Inflammatory macrophage treated with lipopolysaccharide for 1 hour (primary cell): ENCODE measurements at places on chromosomes 2 and 18.

GRCh38 chr2:17658251-17658843, 95.3 kb downstream of the SMC6 start:
- DNase-seq: peak; percentile 64

DNA sequence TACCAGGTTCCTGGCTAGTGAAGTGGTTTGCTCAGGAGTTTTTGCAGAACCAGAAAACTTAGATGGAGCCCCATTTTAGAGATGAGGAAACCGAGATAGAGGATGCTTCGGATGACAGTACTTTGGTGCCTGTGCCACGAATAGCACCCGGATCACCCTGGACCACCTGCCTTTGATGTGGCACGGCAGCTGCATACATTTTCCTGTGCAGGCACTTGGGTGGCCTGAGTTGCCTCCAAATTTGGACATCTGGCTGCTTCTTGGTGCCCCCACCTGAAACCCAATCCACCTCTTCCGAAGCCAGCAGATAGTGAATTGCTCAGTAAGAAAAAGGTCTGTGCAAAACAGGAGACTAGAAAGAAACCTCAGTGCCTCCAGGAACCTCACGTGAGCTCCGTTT, 140.6 kb upstream of the ID2 start:
- no peak for DNase-seq

DNA sequence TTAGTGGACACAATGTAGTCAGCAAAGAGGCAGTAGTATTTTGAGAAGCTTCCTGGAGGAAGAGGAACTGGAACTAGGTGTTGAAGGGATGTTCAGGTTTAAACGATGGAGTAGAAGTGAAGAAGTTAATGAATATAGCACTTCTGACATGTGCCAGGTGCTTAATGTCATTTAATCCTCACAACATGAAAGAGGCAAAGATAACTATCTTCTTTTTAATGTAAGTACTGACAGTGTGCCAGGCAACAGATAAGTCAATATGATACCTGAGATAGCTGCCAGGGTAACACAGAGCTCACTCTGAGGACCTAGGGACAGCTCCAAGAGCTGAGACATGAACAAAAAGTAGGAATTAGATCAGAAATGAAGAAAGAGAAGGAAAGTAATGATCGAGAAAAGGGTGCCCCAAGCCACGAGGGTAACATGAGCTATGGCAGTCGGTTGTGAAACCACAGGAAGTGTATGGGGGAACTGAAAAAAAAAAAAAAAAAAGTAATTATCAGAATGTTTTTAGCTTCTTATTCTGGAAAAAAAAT, 140.7 kb downstream of the RNF144A start:
- peak; percentile 52 for DNase-seq

- DNase-seq: no peak
Observed at GRCh38 chr2:32947484-32948143, 861 bp downstream of the LTBP1 start.

DNA sequence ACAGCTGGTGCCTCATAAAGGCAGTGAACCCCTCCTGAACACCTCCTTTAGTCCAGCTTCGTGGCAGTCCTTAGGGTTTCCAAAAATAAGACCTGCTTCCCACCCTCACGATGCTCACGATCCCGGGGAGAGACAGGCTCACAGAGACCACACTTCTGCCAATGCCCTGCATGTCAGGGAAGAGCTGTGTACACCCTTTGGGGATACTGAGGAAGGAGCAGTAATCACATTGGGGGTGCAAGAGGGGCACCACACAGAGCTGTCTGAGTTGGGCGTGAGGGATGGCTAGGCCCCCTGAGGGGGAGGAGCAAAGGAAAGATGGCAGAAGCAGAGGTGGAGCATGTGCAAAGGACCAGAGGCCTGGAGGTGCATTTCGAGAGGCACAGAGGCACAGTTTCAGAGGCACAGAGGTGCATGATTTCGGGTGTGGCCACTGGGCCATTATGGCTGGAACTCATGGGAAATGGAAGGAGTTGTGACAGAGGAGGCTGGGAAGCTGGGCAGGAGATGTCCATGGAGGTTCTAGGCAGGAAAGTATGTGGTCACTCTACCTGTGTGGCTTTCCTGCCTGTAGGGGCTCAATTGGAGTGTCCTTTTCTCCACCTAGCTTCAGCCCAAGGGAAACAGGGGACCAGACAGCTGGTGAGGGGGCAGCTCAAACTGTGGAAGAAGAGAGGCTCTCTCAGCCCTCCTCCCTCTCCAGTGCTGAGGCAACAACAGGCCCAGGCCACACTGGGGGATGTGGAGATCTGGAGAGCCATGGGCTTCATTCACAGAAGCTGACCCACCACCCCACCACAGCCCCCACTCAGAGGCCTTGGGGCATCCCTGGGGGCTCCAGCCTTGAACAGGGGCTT, 115.9 kb downstream of the CAPN13 start:
- DNase-seq: no peak

- no peak for DNase-seq
Observed at GRCh38 chr2:33791625-33792024, 192.5 kb upstream of the FAM98A start.

- DNase-seq: no peak
Observed at GRCh38 chr2:68768461-68768860, 33.9 kb downstream of the ARHGAP25 start.

DNA sequence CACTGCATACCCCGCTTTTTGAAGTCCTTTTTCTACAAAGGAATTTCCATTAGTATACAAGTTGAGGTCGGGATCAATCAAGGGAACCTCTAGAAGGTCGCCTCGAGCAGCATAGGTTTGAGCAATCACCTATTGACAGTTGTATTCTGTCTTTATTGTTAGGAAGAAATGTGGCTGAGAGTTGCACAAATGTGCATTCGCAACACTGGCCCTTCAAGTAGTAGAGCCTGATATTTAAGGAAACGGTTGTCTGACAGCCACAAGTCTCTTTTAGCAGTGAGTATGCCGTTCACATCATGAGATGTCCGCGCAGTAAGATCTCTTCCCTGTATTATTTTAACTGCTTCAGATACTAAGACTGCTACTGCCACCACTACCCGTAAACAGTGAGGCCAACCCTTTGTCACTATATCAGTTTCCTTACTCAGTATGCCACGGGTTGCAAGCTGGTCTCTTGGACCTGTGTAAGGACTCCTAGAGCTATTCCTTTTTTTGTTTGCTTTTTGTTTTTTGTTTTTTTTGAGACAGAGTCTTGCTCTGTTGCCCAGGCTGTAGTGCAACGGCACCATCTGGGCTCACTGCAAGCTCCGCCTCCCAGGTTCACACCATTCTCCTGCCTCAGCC, 10.0 kb upstream of the STARD7 start:
- DNase-seq: peak; percentile 25

DNA sequence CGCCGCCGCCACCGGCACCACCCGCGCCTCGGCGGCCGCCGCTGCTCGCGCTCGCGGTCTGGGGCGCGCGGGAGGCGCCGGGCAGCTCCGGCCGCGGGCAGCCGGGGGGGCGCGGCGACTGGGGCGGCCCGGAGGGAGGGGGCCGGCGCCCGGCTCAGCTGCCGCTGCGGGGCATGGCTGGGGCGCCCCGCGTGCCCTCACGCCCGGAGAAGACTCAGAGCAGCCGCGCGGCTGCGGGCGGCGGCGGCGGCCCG, 295 bp downstream of the GAREM1 start:
- no peak for DNase-seq

DNA sequence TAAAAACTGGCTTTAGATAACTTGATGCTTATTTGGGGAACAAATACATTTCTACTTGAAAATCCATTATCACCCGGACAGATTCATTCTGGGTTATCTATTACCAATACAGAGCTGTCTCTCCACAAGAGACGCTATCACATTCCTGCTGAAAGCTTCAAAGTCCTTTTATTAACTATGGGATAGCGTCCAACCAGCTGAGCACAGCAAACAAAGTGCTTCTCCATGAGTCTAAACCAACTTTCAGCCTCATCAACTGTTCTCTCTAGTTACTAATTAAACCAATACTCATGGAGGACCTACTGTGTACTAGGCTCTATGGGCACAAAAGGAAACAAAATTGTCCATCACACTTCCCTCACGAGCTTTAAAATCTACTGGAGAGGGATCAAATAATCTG, 132.8 kb downstream of the L3MBTL4 start:
- DNase-seq: no peak

DNA sequence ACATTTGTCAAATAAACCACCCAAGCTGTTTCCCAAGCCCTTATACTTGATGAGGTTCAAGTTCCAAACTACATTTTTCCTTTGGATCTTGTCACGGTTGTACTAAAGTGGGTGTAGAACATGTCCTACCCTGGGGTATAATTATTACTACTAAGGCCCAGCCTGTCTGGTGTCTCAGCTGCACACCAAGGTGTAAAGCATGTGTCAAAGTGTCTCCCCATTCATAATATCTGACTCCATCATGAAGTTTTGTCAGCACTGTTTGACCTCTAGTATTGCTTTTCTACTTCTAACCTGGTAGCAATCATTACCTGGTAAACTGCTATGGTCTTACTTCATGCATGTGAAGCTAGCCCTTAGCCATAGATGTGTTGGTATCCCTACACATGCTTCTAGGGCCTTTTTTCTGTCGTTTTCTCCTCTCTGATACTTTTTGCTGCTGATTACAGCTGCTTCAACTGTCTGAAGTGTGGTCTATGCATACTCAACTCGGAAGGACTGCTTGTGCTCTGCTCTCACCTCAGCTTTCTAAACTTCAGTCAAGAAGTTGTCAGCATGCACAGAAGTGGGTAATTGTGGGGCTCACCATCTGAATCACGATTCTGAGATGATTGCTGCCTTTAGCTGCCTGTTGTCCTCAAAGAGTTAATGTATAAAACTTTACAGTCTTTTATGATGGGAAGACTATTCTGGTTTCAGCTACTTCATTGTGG, 445.7 kb upstream of the TRIB2 start:
- DNase-seq: no peak

- no peak for DNase-seq
Observed at GRCh38 chr2:176569574-176569973, 300.3 kb downstream of the MTX2 start.

DNA sequence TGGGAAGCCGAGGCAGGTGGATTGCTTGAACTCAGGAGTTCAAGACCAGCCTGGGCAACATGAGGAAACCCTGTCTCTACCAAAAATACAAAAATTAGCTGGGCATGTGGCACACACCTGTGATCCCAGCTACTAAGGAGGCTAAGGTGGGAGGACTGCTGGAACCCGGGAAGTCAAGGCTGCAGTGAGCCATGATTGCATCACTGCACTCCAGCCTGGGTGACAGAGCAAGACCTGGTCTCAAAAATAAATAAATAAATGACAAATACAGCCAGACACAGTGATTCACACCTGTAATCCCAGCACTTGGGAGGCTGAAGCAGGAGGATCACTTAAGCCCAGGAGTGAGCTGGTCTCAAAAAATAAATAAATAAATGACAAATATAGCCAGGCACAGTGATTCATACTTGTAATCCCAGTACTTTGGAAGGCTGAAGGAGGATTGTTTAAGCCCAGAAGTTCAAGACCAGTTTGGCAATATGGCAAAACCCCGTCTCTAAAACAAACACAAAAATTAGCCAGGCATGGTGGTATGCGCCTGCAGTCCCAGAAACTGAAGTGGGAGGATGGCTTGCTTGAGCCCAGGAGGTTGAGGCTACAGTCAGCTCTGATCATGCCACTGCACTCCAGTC, 6.2 kb downstream of the KANSL3 start:
- DNase-seq: no peak

DNA sequence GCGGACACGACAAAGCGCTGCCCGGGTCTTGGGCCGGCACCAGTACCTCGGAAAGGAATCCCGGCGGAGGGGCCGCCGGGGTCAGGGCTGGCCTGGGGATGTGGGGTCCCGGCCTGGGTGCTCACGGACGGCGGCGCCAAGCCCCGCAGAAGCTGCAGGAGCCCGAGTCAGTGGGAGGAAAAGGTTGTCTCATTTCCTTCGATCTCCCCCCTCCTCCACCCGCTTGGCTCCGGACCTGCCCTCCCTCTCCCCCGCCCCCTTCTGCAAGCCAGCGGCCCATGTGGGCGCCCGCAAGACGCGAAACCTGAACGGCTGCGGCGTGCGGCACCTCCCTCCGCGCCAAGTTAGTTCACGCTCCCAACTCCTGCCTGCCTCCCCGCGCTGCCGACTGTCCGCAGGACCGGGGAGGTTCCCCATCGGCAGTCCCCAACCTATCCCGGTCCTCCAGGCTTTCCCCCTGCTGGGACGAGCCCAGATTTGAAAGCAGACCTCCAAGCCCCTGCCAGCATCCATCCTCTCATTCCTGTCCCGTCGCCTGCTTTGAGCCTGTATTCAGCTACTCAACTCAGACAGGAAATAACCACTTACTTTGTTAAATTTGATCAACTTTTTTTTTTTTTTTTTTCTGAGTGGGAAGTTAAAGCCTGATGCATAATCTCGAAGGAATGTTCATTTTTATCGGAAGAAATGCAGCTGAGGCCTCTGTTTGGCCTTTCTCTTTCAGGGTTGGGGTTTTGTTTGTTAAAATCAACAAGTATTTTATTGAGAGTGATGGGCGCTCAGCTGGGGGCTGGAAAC, at the start of gene EVA1A:
Gene EVA1A, minus strand, starts transcription at position 172 of the 798 bp plus-strand sequence. CDS start 42,799 bp downstream, outside the sequence.
- DNase-seq: no peak

DNA sequence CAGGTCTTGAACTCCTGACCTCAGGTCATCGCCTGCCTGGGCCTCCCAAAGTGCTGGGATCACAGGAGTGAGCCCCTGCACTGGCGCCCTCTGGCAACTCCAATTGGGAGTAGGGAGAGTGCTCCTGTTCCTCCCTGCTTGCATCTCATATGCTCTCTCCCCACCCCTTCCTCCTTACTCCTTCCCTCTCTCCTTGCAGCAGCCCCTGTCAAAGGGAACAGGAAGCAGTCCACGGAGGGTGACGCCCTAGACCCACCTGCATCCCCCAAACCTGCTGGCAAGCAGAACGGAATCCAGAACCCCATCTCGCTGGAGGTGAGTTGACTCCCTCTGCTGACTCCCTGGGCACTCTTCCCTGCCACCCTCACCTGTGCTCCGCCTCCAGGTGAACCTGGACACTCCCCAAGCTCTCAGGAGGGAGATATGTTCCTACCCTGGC, 10.7 kb downstream of the ARID5A start:
- no peak for DNase-seq

DNA sequence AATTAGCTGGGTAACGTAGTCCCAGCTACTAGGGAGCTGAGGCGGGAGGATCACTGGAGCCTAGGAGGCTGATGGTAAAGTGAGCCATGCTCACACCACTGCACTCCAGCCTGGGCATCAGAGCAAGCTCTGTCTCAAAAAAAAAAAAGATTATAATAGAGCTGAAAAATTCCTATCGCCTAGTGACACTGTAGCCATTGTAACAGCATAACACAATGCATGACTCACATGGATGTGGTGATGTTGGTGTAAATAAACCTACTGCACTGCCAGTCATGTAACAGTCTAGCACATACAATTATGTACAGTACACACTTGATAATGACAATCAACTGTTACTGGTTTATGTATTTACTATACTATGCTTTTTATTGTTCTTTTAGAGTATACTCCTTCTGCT, 39.6 kb downstream of the MGAT4A start:
- DNase-seq: no peak

DNA sequence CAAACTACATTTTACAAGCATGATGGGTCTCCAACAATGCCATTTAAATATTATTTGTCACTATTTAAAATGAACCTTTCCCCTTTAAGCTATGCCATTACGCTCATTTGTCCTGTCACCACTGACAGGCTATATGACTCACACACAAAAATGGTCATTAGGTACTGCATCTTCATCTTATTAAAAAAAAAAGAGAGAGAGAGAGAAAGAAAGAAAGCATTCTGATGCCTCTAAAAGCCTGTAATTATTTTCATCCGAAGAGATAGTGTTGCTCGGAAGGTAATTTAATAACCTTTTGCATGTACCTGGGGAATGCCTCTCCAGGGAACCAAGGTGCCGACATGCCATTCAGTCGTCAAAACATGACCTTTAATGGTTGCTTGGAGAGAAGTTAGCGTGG, 226.7 kb downstream of the ARHGAP15 start:
- no peak for DNase-seq
